Activated CD4-positive, alpha-beta T cell treated with anti-CD3 and anti-CD28 coated beads for 24 hours (primary cell): ENCODE measurements at places on chromosomes 12 and 14.

GRCh38 chr14:54664961-54665360 is 98.0 kb downstream of the SAMD4A start:
- DNase-seq, result no peak

DNA sequence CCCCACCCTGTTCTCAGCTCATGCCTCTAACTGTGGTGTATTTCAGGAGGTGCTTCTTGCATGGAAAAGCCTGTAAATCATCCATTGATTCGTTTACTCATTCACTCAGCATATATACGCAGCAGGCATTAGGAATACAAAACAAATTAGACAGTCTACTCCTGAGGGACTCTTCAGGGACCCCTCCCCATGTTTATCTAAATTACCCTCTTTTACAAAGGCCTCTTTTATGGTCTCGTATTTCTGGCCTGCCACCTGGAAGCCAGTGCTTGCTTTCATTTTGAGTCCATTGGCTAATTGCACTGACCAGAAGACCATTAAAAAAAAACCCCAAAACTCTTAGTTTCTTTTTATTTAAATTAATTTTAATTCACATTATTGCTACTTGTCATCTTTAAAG is 134.4 kb downstream of the DACT1 start:
- no peak for DNase-seq

- DNase-seq, result no peak
Measured at GRCh38 chr14:43872752-43873655, 634.1 kb downstream of the FSCB start.

GRCh38 chr12:537772-538171 is 78.0 kb downstream of the B4GALNT3 start:
- no peak for DNase-seq

- DNase-seq, result no peak
Measured at GRCh38 chr12:104297477-104298113, 5.9 kb upstream of the EID3 start.

DNA sequence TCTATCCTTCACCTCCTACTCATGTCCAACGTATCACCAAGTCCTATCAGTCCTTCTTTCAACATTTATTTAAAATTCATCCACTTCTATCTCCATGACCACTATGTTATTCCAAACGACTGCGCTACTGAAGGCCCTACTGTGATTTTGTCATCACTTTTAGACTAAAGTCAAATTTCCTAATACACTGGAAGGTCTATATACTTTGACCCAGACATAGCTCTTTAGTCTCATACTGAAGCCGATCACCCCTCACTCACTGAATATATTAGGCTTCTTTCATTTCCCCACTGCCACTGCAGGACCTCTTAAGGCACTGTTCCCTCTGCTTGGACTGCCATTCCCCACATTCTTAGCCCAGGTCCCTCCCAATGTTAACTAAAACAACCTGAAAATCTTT is 25.6 kb downstream of the SLC38A4 start:
- no peak for DNase-seq

DNA sequence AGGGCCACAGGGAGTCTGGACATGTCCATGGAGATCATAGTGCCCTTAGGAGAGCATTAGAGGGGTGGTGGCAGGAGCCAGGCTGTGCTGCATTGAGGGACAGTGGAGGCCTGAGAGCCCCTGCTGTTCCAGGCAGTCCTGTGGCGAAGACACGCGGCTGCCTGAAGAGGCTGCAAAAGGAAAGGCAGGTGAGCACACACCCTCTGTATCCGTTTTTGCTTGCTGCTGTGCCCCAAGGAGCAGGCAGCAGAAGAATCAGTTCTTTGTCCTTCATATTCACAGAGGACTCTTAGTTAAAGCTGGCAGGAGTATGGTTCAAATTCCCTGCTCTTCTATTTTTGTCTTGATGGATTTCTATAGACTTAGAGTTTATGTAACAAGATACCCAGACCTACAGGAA is 4.5 kb downstream of the SLC35E3 start:
- no peak for DNase-seq

DNA sequence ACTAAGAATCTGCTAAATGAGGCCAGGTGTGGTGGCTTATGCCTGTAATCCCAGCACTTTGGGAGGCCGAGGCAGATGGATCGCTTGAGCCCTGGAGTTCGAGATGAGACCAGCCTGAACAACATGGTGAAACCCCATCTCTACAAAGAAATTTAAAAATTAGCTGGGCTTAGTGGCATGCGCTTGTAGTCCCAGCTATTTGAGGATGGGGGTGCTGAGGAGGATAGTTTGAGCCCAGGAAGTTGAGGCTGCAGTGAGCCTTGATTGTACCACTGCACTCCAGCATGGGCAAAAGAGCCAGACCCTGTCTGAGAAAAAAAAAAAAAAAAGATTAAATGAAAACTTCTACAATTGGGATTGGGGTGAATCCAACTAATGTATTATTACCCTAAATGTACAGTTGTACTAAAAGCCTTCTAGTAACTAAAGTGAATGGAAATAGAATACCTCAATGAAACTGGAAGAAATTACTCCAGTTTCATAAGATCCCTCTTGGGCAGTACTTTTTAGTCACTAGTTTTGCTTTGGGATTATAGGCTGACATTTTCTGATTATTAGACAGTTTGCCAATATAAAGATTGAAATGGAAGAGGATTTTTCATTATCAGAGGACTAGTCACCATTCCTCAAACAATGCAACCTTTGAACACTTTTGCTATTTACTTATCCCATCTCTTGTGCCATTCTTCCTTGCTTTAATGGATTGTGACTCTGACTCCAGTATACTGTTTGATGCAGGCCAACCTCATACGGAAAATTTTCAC is 14.3 kb downstream of the COCH start:
- no peak for DNase-seq

DNA sequence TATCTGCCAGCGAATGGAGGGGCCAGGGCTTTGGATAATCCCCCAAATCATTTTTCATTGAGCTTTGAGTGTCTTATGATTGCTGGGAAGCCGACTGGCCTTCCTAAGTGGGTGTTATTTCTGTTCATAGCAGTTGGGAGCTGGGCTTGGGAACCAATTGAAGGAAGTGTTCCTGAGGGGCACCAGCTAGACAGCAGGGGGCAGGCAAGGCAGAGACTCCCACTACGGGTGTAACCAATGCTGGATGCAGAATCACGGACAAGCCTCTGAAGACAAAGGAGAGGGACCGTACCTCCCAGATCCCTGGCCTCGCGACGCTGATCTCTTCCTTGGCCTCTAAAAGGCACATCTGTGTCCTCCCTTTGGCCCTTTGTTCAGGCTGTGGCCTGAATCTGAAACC is 149.0 kb upstream of the PRMT8 start:
- DNase-seq, result no peak

GRCh38 chr14:77037215-77037937 is 8.9 kb upstream of the IRF2BPL start:
- DNase-seq, result no peak

DNA sequence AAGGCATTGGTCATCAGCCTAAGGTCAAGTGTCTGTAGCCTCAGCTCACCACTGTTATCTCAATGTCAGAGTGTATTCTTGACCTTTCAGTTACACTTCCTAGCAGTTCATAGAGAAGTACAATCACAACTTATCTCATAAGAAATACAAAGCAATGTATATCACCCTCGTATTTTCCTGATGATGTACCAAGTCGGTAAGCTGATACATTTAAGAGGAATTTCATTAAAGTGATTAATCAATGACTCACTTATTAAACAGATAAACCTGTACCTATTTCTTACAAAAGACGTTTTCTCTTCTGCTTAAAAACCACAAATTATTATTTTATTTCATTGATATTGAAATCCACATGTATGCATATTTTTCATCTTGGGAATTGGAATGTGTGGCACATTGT is 3.9 kb upstream of the PRB3 start:
- no peak for DNase-seq

GRCh38 chr12:20011200-20011599 is 357.1 kb upstream of the PDE3A start:
- DNase-seq, result no peak

GRCh38 chr14:78598046-78598920 is 428.1 kb downstream of the NRXN3 start:
- peak; percentile 22 for DNase-seq
